Osteoblast (primary cell): ENCODE measurements at places on chromosomes 6 and 20. TPM values are rescaled to one million over a fixed set of nuclear protein-coding genes. Genes with fewer than 3 reads are reported as not detected.

AARS2 gene
- total RNA-seq, result 6.2 and 6.5 TPM in 2 replicates

BPIFB4 gene
- not detected in 2 replicates for total RNA-seq

FAM209B gene
- 0.36 TPM in 1 of 2 replicates, not detected in the other for total RNA-seq

TCP11 gene
- total RNA-seq, result 0.29 and 0.72 TPM in 2 replicates

PANK2 gene
- total RNA-seq, result 57.2 and 60.4 TPM in 2 replicates

SLC17A4 gene
- total RNA-seq, result not detected in 2 replicates

DNA sequence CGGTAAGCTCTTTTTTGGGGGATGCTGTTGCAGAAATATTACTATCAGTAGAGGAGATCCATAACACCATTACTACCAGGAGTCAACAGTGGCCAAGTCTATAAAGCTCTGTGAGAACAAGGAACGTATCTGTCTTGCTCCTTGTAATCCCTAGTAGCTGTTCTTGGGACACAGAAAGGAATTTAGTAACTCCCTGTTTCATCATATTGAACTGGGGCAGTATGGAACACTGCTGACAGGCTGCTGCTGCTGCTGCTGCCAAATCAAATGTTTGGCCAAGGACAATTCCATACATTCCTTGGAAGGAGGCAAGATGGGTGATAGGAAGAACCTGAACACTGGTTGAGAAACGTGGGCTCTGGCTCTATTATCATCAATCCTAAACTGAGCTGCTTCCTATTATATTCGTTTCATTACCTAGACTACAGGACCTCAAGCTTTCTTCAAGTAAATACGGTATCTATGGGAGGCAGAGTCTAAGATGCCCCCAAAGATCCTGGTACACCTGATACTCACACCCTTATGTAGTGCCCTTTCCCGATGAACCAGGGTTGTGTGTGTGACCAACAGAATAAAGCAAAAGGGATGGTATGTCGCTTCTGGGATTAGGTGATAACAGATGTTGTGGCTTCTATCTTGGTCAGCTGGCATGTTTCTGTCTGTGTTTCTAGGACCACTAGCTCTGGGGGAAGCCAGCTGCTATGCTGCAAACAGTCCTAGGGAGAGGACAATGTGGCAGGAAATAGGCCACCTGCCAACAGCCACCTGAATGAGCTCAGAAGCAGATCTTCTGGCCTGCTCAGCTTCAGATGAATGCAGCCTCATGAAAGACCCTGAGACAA, 39.5 kb downstream of the ELOVL5 start:
- no peaks in the 10 kb centered on the region for H3K36me3 ChIP-seq
- peak; percentile 86 for DNase-seq
- H3K27me3 ChIP-seq, result no peaks in the 10 kb centered on the region
- H3K27ac ChIP-seq, result peak overlapping the region; percentile 27

GRCh38 chr20:57006411-57007170, 259.9 kb downstream of the BMP7 start:
- no peaks in the 10 kb centered on the region for H3K27me3 ChIP-seq
- H3K27ac ChIP-seq, result no peak overlapping the region
- no peaks in the 10 kb centered on the region for H3K4me1 ChIP-seq
- DNase-seq, result no peak
- no peak overlapping the region for H3K4me3 ChIP-seq

- H3K27ac ChIP-seq, result no peak overlapping the region
- peak; percentile 56 for DNase-seq
- no peak overlapping the region for H3K4me3 ChIP-seq
- H3K4me1 ChIP-seq, result peaks cover 11% of the 10 kb centered on the region
- no peaks in the 10 kb centered on the region for H3K27me3 ChIP-seq
Observed at GRCh38 chr6:82785206-82785605, 280.4 kb downstream of the UBE3D start.

DNA sequence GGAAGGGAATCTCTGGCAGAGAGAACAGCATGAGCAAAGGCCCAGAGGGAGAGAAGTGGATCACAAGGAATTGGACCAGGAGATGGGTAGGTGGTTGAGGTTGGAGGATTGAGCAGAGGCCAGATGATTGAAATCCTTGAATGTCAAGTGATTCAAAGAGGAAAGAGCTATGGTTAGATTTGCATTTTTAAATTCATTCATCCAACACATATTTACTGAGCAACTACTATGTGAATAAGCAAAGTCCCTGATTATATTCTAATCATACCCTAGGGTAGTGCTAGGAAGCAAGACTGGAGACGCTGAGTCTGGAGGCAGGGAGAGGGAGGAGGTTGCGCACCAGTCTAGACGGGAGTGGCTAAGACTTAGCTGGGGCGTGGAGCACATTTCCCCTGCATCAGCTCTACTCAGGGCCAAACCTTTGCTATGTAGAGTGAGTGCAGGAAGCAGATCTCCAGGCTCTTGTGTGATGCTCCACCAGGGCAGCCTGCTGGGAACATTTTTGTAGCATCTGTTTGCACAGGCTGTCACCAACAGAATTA, 40.2 kb downstream of the EYA2 start:
- H3K27ac ChIP-seq, result no peak overlapping the region
- DNase-seq, result peak; percentile 58
- peaks cover 9% of the 10 kb centered on the region for H3K4me1 ChIP-seq
- no peaks in the 10 kb centered on the region for H3K27me3 ChIP-seq
- no peak overlapping the region for H3K4me3 ChIP-seq

GRCh38 chr6:126341126-126341525, 1.2 kb downstream of the CENPW start:
- peaks cover 14% of the 10 kb centered on the region for H3K4me1 ChIP-seq
- no peak for DNase-seq

GRCh38 chr20:42254673-42255072, 636.5 kb upstream of the CHD6 start:
- no peak overlapping the region for H3K4me3 ChIP-seq
- no peak overlapping the region for H3K27ac ChIP-seq
- H3K4me1 ChIP-seq, result no peaks in the 10 kb centered on the region
- DNase-seq, result no peak
- no peaks in the 10 kb centered on the region for H3K27me3 ChIP-seq

DNA sequence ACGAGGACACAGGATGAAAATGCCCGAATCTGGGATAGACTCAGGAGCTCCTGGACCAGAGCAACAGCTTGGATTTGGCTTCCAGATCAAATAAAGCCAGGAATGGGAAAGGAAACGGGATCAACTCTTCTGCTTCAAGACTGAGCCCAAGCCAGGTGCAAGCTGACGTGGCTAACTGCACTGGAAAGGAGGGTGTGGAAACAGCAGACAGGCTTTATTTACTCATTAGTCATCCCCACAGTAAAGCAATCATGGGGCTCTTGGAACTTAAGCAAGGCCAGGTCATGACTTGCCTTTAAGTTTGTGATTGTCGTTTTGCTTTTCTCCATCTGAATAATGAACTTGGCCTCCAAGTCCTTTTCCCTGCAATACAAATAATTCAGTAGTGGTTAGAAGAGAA, 45.2 kb downstream of the KIF16B start:
- H3K27ac ChIP-seq, result peak overlapping the region; percentile 86
- H3K36me3 ChIP-seq, result no peaks in the 10 kb centered on the region
- H3K27me3 ChIP-seq, result no peaks in the 10 kb centered on the region
- H3K4me3 ChIP-seq, result peak overlapping the region; percentile 23
- DNase-seq, result peak; percentile 72
